ENCODE measurements at places on chromosomes 4 and X.

DNA sequence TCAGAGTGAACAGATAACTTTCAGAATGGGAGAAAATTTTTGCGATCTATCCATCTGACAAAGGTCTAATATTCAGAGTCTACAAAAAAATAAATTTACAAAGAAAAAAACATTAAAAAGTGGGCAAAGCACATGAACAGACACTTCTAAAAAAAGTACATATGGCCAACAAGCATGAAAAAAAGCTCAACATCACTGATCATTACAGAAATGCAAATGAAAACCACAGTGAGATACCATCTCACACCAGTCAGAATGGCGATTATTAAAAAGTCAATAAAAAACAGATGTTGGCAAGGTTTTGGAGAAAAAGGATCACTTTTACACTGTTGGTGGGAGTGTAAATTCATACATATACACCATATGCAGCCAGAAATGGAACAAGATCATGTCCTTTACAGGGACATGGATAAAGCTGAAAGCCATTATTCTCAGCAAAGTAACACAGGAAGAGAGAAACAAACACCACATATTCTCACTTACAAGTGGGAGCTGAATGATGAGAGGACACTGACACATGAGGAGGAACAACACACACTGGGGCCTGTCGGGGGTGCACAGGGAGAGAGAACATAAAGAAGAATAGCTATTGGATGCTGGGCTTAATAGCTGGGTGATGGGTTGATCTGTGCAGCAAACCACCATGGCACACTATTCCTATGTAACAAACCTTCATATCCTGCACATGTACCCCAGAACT lies 41.6 kb upstream of the ITM2A start:
- DNase-seq: no peak

DNA sequence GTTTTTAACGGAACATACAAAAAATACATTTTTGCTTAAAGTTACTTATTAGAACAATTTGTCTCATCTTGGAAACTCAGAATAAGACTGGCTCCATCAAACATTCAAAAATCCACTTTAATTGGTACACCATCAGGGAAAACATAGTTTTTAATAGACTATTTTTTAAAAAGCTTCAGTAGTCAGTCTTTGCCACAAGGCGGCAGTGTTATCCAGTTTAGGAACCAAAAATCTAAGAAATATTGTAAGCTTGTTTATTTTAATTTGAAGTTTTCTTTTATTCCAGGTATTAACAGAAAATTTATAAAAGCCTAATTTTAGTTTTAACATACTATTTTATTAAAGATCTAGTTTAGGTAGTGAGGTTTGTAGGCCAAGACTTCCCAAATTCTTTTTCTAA lies 107.7 kb downstream of the APOOL start:
- no peak for DNase-seq

DNA sequence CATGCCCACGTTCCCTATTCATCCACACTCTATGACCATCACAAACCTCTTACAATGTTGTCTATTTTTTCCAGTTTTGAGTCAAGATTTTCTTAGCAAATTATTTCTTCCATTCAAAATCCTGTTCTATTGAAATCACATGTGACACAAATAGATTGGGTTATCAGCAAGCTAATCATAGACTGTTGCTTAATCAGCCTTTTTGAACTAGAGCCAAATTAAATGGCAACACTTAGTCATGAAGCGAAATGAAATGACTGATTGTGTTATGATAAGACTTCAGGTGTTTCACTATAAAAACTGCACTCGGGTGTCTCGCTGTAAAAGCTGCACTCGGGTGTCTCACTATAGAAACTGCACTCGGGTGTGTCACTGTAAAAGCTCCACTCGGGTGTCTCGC lies 890.0 kb upstream of the FRG1 start:
- DNase-seq: no peak

DNA sequence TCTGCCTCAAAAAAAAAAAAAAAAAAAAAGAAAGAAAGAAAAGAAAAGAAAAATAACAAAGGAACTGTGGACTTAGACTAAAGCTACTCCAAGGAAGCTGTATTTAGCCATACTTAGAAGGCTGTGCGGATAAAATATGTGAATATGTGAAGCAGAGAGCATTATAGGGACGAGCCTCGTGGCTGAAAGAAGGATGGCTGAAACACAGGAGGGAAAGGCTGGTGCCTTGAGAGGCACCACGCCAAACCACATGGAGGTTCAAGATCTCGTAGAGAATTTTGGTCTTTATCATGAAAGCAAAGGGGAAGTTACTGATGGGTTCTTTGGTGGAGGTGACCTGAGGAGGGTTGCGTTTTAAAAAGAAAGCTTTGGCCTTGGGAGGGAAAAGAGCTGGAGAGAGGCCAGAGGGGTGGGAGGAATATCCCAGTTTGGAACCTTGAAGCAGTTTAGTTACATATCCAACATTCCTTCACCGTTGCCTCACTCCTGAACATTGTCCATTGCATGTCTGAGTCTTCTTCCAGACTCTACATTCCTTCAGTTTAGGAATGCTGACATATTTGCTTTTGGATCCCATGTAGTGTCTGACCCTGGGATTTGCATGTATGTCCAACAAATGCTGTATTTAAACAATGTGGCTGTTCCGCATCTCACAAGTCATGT lies 82.5 kb downstream of the CPE start:
- DNase-seq: no peak

DNA sequence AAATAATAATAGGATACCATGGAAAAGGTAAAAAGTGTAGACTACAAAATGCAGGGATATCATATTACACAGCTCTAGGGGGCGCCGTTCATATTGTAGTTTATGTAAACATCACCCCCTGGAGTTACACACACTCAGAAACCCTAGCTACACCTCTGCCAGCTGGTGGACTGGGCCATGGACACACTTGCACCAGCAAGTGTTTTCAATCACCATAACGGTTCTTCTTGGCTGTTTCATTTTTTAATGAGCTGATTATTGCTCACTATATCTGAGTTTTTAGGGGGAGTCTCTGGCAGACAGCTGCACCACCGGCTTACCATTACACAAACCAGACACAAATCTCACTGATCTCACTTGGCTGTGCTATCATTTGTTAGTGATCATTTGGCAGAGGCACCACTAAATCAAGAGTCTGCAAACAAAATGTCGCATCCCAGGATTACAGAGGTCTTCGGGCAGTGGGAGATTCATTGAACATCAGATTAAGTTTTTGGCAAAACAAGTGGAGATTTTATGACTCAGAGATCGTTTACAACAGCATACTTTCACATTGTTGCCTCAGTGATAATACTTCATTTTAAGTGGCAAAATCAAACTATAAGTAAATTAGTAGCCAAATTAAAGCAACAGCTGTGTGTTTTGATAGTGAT lies 185.7 kb downstream of the UNC5C start:
- DNase-seq: peak; percentile 16

DNA sequence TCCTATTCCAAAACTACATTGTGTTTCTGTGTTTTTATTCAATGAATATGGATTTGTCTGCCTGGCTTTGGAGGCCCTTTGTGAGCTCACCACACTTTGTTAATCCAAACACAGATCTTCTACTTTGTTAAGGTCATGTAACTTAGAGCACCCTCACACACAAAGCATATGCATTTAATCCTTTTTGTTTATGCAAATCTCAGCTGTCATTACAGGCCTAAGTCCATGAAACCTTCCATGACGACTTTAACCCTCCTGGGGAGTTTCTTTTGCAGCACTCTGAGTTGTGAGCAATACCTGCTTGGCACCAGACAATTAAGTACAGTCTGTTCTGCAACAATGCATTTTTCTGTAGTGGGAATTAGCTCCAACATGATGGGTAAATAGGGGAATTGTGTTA lies 14.9 kb downstream of the CCSER1 start:
- DNase-seq: no peak

- no peak for DNase-seq
These were observed 52.6 kb downstream of the HPRT1 start for GRCh38 chrX:134512566-134512965.

DNA sequence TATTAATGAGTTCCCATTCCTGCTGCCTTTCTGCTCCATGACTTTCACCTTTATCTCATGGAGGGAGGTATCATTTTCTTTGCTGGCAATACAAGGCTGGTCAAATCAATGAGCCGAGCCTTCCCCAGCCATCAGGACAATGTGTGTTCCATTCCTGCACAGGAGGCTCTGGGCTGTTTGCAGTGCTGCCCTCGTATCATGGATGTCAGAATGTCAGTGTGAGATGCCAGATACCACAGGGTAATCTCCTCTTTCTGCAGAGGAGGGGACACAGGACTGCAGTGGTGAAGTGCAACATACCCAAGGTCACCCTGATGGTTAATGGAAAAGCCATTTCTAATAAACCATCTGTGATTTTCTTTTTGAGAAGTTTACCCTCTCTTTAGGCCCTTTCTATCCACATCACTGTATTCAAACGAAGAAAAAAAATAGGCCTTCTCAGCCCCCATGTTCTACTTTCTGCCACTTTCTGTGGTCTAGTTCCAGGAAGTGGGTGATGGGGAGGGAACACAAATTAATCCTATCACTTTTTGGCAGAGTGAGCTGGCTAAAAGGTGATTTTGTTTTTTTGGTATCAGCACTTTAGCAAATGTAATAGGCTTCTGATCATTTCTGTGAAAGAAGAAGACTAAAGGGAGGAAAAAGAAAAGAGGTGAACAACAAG lies 490.2 kb upstream of the BOD1L1 start:
- DNase-seq: no peak

GRCh38 chr4:167359711-167360110 lies 125.4 kb upstream of the SPOCK3 start:
- no peak for DNase-seq

DNA sequence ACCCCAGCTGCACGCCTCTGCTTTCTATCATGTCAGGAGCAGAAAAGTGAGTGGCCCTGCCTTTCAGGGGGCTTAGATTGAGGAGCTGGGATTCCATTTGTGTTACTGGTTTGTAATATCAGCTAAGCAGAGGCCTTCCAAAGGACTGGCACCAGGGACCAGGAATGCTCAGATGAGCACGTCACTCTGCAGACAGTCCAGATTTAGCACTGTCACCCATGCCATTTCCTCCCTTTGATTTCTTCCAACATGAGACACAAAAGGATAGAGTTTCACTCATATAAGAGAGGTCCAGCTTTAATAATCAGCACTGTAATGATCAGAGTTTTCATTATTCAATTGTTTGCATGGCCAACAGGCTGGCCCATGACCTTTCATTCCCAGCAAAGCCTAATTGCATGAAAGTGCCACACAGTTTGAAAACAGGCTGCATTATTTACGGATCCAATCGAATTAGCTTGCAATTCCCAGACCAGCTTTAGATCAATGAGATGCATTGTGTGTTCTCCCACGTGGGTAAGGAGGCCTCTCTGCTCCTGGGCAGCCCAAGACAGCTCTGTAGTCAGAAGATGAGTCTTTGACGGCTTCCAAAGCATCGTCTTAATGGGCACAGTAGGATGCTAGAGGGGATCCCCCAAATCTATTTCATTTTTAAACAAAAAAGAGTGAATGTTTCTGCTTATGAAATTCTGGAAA lies 9.8 kb upstream of the SLC2A9 start:
- DNase-seq: peak; percentile 14

- no peak for DNase-seq
These were observed 3.4 kb downstream of the ZNF81 start for GRCh38 chrX:47840111-47840510.

DNA sequence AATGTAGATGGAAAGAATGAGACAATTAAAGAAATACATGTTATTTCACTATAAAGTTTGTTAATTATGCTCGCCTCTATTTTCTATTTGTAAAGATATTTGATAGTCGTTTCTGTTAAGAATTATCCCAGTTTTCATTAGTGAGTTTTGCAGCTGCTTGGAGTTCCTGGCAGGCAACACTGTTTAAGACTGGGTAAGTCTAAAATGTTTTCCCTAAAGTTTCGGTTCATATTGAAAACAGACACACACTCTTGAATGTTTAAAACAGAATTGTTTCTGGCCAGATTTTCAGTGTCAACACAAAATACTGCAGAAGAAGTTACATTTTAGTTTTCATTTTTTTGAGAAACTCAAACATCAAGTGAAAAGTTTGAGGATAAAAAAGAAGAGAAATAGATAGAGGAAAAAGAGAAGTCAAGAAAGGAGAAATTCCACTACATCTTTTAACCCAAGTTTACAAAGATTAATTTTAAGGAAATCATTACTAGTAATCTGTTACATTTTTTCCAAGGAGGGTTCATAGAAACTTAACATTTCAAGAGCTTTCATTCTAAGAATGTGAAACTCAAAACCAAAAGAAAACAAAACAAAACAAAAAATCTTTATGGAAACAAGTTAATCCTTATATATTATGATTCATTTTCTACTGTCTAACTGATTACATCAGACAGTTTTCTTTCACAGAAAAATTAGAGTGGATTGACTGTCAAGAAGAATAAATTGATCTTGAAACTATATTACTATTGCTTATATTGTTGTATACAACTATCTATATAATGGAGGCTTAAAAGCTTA lies 305.5 kb downstream of the FAT4 start:
- no peak for DNase-seq

GRCh38 chrX:20221902-20222301 lies 44.8 kb downstream of the RPS6KA3 start:
- no peak for DNase-seq

DNA sequence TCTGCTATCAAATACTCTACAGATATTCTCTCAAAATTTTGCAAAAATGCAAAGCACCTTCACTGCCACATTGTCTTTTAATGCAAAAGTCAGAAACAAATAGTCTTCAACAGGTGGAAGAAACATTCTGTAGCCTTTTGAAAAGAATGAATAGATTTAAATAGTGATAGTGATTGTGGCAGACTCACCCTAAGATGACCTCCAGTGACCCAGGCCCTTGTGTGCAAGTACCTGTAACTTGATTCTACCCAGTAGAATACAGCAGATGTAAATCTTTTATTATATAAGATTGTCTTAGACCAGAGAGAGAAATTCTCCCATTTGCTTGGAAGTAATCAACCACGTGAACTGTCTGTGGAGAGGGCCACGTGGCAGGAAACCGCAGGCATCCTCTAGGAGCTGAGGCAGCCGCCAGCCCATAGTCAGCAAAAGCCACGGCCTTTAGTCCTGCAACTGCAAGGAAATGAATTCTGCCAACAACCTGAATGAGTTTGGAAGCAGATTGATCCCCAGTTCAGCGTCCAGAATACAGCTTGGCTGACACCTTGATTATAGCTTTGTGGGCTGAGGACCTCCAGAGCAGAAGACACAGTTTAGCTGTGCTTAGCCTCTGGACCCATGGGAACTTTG lies 272.5 kb downstream of the ARHGAP10 start:
- no peak for DNase-seq

DNA sequence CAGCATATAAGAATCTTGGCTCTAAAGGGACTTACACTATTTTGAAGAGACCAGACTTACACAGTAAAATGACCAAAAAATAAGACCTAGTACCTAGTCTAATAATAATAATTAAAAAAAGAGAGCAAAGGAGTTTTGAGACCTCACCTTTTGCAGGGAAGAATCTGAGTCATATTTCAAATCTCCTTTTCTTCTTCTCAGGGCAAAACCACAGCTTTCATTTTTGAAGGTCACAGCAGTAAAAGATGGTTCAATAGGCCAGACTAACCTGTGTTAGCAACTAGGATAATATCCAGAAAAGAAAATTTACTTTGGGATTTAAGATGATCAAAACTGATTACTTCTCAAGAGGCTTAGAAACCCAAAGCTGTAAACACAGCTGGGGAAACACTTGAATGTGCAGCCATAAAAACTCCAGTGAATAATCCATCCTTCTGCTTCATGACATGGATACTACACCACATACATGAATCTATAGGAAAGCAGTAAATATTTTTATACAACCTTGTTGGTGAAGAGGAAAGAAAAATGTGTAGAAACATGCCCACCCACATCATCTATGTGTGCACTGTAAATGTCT lies 25.9 kb upstream of the LNX1 start:
- no peak for DNase-seq

All from C1 segment of cervical spinal cord (tissue), 14 donors.